Activated CD8-positive, alpha-beta memory T cell treated with anti-CD3 and anti-CD28 coated beads for 48 hours (primary cell): ENCODE measurements at places on chromosomes 2 and 18.

GRCh38 chr18:9665314-9665713, 42.8 kb upstream of the RAB31 start:
- no peak for DNase-seq

DNA sequence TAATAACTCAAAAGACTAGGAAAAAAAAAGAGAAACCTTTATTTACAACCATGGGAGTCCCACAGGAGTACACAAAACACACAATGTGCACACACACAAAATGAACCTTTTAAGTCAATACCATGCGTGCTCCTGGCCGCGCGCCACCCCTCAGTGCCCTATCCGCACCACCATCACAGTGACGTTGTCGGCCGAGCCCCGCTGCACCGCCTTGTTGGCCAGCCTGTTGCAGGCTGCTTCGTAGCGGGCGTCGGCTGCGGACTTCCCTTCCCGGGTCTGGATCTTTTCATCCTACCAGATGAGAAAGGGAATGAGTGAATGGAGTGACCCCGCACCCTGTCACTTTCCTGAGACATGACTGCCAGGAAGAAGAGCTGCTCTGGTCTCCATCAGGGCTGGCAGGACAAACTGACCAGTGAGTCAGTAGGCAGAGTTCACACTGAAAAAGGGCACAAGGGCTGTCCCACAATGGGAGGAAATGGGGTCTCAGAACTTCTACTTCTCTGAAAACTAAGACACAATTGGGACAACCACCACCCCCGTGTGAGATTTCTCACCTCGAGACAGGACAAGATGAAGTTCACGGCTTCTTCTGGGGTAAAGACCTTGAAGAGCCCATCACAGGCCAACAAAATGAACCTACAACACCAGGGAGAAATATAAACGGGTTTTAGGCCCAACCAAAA, 11.8 kb downstream of the ERFE start:
- no peak for DNase-seq

- DNase-seq, result no peak
These were observed 9.4 kb upstream of the ITGB6 start for GRCh38 chr2:160209516-160209856.

DNA sequence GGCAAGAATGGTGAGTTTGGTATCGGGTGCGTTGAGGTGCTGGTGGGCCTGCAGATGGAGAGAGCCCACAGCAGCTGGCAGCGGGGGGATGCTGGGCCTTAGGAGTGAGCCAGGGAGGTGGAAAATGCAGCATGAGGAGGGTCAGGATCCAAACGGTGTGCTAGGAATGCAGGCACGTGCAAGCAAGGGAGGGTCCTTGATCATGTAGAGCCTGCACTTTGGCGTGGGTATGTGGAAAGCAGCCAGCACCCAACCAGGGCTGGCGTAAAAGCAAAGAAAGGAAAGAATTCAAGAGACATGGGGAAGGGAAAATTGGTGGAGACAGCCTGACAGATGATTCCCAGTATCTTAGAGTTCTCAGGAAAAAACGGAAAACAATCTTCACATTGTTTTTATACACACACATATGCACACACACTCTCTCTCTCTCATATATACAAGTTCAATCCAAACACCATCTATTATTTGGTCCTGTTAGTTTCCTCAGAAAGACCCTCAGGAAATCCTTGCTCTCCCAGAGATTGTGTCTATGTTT, 46.3 kb downstream of the LTBP1 start:
- DNase-seq, result no peak
